Smooth muscle cell of the brain vasculature (primary cell): ENCODE measurements at places on chromosomes 3 and 15.

GRCh38 chr15:61049934-61050333 is 179.2 kb downstream of the RORA start:
- peak; percentile 61 for DNase-seq

- DNase-seq, result no peak
Measured at GRCh38 chr3:151166161-151166560, 36.9 kb downstream of the GPR171 start.

DNA sequence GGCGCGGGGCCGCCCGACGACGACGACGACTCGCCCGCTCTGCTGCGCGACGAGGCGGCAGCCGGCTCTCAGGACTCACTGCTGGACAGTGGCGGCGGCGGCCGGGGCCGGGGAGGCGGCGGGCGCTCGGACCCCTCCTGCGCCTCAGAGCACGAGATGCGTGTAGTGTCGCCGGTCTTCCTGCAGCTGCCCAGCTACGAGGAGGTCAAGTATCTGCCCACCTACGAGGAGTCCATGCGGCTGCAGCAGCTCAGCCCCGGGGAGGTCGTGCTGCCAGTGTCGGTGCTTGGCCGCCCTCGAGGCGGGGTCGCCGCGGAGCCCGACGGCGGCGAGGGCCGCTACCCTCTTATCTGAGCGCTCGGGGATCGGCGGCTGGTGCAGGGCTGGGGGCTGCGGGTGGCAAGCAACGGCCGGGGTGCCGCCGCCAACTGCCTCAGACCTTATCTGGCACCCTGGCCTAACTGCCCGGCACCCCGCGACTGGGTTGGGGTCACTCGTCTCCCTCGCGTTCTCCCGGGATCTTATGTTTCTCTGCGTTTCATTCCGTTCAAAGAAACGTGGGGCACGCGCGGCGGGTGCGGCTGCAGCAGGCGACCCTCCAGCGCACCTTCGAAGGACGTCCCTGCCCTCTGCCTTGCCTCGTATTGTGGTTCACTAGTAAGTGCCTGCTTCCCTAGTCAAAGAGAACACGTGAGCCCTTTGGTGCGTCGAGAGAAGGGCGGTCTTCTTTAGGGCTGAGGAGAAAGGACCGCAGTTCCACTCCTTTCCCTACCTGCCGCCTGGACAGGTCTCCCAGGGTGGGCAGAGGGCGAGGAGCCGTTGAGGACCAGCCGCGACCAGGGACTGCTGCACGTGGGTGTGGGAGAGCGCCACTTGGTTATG is 1.0 kb downstream of the C3orf80 start:
- no peak for DNase-seq

GRCh38 chr3:184597829-184598573 is 36.4 kb downstream of the EPHB3 start:
- no peak for DNase-seq

DNA sequence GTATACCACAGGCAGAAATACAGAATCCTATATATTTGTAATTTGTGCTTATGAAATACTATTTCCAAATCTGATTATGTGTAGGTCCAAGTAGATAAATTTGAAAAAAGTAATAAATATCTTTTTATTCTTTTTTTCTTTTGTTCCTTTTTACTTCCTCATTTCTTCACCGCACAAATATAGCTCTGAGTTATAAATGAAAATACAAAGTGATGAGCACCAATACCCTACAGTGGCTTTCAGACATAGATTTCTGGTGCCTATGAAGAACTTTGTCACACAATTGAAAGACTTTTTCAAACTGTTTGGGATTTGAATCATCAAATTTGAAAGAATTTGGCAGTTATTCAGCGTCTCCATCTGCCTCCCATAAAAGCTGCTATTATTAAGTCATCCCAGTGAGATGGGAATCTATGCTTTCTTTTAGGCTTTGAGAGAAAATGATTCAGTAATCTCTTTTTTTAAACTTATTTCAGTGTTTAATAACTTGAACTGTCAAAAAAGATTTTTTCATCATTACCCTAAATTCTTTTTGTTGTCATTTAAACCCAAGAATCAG is 363.6 kb upstream of the GOLIM4 start:
- no peak for DNase-seq

GRCh38 chr3:101383656-101384055 is 63.3 kb upstream of the IMPG2 start:
- DNase-seq, result no peak
